ENCODE measurements at places on chromosomes 7 and 10.
A peak's percentile ranks its signal among the peaks of the same experiment; 100 is the strongest.

DNA sequence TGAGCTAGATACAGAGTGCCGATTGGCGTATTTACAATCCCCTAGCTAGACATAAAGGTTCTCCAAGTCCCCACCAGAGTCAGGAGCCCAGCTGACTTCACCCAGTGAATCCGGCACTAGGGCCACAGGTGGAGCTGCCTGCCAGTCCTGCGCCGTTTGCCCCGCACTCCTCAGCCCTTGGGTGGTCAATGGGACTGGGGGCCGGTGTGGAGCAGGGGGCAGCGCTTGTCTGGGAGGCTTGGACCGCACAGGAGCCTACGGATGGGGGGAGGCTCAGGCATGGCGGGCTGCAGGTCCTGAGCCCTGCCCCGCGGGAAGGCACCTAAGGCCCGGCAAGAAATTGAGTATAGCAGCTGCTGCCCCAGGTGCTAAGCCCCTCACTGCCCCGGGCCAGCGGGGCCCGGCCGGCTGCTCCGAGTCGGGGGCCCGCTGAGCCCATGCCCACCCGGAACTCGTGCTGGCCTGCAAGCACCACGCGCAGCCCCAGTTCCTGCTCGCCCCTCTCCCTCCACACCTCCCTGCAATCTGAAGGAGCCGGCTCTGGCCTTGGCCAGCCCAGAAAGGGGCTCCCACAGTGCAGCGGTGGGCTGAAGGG is 1113.8 kb upstream of the LRRTM3 start:
- no peak for DNase-seq

- DNase-seq, result no peak
Measured at GRCh38 chr10:79088176-79088575, 19.4 kb downstream of the ZMIZ1 start.

- DNase-seq, result no peak
Measured at GRCh38 chr7:157310676-157311185, 26.1 kb upstream of the DNAJB6 start.

- no peak for DNase-seq
Measured at GRCh38 chr7:140019606-140020005, 43.1 kb downstream of the PARP12 start.

DNA sequence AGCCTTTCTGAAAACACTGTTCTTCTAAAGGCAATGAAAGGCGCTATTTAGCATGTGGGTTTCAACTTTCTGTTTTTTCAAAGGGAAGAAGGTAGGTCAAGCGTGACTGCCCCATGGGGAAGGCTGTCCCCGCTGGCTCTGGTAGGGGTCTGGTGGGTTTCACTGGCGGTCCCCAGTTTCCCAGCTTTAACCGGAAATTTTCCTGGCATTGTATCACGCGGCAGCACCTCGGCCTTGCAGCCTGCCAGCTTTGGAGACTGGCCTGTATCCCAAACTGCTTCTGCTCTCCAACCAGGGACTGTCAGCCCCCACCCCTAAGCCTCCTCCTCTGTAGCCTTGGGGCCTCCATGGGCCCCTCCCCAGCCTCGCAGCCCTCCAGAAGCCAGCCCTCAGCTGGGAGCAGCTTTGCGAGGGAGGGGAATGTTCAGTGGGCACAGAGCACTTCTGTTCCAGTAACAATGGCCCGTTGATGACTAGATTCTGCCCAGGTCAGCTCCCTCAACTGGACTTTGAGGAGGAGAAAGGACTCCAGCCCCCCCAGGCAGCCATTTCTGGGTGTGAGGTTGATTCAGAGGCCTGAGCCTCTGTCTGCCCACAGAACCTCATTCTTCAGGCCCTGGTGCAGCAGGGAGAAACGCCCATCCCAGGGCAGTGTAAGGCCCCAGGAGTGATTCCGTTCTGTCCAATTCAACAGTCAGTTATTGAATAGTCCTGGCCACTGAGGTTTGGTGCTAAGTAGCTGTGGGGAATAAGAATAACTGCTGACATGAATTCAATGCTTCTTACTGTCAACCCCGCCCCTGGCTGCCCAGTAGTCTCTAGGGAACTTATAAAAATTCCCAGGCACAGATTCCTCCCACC is 17.1 kb downstream of the CHST3 start:
- DNase-seq, result no peak

- DNase-seq, result no peak
Measured at GRCh38 chr10:3757638-3758490, 27.1 kb downstream of the KLF6 start.

GRCh38 chr10:12448729-12449391 is 99.5 kb downstream of the CAMK1D start:
- DNase-seq, result no peak

- DNase-seq, result no peak
Measured at GRCh38 chr10:73648975-73649829, 6.6 kb downstream of the SYNPO2L start.

- no peak for DNase-seq
Measured at GRCh38 chr7:18103436-18104218, 76.0 kb upstream of the PRPS1L1 start.

GRCh38 chr7:40057292-40057691 is 77.1 kb downstream of the MPLKIP start:
- DNase-seq, result peak; percentile 66

DNA sequence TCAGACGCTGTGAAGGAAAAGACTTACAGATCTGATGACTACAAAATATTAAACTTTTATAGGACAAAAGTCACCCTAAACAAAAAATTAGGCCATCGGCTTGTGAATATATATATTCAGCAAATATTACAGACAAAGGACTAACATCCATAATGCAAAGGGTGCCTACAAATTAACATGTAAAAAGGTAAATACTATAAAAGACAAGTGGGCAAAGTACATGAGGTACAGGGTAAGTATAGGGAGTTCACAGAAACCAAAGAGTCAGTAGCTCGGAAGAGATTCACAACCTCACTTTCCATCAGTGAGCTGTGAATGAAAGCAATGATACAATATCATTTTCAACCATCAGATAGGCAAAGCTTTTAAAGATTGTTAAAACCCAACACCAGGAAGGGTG is 16.7 kb upstream of the KLF14 start:
- no peak for DNase-seq

GRCh38 chr10:131230641-131231322 is 80.7 kb downstream of the TCERG1L start:
- DNase-seq, result no peak

- DNase-seq, result no peak
Measured at GRCh38 chr10:108521827-108522492, 1357.5 kb upstream of the SORCS1 start.

- no peak for DNase-seq
Measured at GRCh38 chr10:102665904-102666509, 21.7 kb downstream of the TRIM8 start.

DNA sequence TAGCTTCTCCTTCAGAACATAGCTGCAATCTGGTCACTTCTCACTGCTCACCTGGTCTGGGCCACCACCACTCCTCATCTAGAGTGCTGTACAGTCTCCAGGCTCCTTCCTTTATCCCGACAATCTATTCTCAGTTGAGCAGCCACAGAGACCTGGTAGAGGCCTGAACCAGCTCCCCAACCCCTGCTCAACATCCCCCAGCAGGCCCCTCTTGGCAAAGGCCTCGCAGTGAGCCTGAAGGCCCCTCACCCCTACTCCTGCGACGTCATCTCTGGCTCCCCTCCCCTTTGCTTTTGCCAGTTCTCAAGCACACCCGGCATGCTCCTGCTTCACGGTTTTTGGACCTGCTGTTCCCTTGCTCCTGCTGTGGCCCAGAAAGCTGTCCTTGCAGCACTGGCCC is 113.9 kb downstream of the ARHGAP22 start:
- no peak for DNase-seq

DNA sequence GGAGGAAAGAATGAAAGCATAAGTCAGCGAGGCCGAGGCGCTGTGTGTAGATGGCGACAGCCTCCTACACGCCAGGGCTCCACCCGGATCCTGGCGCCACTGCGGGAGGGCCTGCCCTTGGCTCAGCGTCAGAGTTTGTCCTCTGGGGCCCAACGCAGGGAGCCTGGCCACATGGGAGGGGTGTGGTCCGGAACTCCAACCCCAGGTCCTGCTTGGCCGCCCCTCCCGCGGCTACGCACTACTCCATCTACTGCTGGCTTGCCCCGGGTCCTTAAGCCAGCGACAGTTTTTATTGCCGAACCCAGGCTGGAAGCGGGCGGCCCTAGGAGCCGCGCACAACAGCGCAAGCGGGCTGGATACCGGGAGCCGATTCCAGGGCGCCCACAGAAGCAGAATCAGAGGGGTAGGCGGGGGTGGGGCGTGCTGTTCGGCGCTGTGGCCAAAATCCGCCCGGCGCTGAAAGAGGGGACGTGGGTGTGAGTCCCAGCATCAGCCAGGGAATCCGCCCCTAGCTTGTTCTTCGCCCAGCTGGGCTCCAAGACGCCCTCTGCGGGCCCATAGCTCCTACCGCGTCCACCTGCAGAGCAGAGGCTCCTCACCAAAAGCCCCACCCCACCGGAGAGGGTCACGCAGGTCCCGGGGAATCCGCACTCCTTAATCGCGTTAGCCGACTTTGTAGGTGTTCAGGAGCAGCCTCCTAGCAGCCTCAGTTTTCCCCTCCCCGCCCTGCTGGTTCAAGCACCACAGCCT is 4.5 kb downstream of the KAZALD1 start:
- no peak for DNase-seq

DNA sequence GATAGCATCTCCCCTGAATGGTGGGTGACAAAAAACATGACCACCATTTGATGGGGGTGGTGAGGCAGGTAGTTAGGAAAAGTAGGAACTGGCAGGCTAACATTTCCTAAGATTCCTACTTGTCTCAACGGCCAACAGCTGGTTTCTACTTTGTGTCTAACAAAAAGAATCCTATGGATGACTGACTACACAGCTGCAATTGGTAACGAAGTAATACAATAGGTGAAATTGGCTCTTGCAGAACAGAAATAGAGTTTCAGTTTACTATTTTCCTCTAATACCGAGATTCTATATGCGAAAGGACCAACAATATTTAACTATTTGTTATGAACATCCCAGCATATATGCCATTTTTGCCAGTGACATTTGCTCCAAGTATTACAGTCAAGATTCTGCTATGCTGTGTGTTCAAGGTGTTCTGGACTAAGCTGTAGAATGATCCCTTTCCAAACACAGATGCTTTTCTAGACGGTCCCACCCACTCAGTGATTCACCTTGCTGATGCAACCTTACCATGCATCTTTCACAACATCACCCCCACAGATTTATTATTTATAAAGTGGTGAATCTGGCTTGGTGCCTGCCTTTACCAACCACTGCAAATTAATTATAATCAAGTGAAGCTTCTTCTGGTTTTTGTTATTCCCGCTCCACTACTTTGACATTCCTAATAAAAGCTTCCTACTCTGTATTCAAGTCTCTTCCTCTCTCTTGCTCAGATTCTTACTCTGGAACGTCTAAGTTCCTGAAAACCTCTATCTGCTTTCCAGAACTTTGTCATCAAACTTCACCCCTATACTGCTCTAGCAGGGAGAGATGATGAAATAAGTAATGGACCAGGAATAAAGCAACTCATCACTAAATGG is 16.8 kb downstream of the BBIP1 start:
- DNase-seq, result no peak

DNA sequence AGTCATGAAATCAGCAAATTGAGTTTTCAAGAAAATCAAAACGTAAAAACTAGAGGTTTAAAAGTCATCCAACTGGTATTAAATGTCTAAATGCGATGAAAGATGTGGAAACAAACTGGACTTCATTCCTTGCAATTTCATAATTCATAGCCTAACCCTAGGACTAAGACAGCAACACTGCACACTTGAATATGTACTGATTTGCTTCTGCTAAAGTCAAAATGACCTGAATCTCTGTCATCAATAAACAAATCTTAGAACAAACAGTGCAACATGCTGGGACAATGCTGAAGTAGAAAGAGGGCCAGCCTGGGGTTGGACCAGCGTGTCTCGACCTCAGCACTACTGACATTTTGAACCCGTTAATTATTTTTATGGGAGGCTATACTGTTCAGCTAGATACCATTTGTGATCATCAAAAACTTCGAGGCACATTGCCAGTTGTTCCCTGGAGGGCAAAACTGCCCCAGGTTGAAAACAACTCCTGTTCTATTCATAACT is 47.1 kb downstream of the MYOF start:
- no peak for DNase-seq

GRCh38 chr7:105399043-105399725 is 10.5 kb upstream of the SRPK2 start:
- no peak for DNase-seq

GRCh38 chr7:778968-779451 is 51.9 kb upstream of the PRKAR1B start:
- no peak for DNase-seq

- no peak for DNase-seq
Measured at GRCh38 chr10:123675811-123676210, 9.7 kb downstream of the GPR26 start.

- DNase-seq, result no peak
Measured at GRCh38 chr10:77027141-77027540, 610.5 kb downstream of the KCNMA1 start.

- no peak for DNase-seq
Measured at GRCh38 chr10:14366760-14367159, 36.0 kb upstream of the FRMD4A start.

- DNase-seq, result no peak
Measured at GRCh38 chr10:69202332-69202731, 17.8 kb upstream of the HKDC1 start.

Data from NCI-H187 (cell line).